Sigmoid colon (tissue), 7 donors: ENCODE measurements at places on chromosomes 11 and 22. TPM values are rescaled to one million over a fixed set of nuclear protein-coding genes. Genes with fewer than 3 reads are reported as not detected.

DNA sequence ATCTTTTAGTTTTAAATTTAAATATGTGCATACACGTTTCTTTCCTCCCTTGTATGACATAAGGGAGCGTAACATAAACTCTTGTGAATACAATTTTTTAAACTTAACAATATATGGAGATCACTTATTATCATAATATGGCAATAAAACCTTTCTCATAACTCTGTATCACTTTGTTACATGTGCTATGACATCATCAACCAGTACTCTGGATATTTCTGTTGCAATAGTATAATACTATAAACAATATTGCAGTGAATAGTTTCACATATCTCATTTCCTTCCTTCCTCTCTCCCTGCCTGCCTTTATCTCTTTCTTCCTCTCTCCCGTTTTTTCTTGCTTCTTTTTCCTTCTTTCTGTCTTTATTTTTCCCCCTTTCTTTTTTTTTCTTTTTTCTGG lies 1278.0 kb upstream of the CNTN5 start:
- DNase-seq: no peak

RASL10A gene
- polyA plus RNA-seq: not detected

GRK3 gene
- polyA plus RNA-seq: 7.2 TPM

LRRC51 gene
- polyA plus RNA-seq: 10.8 TPM

DNA sequence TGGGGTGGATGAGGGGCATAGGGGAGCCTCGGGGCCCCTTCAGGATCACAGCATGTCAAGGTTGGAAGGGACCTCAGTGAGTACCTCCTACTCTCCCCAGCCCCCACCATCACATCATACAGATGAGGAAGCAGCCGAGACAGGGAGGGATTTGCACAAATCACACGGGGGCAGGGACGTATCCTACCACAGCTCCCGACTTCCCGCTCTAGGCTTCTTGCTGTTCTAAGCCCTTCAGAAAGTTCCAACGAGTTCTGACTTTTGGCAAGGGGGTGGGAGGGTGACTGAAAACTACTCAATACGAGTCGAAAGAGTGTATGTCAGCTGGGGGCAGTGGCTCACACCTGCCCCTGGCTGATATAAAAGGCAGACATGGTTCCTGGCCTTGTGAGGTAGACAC lies 4.7 kb upstream of the RAD9A start:
- no peak for DNase-seq

DNA sequence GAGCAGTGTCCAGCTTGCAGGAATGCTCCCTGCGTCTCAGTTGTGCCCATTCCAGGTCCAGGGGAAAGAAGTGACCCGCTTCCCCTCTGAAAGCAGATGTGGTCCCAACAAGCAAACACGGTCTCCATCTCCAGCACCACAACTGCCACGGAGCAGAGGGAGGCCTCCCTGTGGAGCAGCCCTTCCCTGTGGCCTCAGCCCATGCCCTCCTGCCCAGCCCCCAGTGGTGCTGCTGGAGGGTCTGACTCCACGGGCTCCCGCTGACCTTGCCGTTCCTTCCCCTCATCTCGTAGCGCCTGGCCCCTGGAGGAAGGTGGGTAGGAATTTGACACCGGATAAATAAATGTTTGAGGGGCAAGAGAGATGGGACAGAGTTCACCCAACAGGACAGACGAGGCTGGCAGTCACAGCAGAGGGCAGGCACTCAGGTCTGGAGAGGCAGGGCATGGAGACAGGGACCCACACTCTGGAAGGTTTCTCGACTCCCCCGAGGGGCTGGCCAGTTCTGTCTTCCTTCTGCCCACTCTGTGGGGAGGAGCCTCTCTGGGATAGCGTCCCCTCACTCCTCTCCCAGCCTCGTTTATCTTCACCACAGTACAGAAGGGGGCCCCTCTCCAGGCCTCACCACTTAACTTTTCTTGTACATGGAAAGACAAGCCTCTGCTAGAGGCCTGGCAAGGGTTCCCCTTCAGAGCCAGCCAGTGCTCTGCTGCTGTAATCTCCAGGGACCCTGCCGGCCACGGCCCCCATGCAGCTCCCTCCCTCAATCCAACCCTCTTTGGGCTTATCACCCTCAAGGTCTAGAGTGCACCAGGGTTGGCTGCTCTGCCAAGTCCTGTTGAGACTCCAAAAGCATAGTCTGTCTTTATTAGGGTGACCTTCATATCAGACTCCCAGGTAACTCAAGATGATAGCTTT lies 7.5 kb upstream of the ST3GAL4 start:
- DNase-seq: no peak

DNA sequence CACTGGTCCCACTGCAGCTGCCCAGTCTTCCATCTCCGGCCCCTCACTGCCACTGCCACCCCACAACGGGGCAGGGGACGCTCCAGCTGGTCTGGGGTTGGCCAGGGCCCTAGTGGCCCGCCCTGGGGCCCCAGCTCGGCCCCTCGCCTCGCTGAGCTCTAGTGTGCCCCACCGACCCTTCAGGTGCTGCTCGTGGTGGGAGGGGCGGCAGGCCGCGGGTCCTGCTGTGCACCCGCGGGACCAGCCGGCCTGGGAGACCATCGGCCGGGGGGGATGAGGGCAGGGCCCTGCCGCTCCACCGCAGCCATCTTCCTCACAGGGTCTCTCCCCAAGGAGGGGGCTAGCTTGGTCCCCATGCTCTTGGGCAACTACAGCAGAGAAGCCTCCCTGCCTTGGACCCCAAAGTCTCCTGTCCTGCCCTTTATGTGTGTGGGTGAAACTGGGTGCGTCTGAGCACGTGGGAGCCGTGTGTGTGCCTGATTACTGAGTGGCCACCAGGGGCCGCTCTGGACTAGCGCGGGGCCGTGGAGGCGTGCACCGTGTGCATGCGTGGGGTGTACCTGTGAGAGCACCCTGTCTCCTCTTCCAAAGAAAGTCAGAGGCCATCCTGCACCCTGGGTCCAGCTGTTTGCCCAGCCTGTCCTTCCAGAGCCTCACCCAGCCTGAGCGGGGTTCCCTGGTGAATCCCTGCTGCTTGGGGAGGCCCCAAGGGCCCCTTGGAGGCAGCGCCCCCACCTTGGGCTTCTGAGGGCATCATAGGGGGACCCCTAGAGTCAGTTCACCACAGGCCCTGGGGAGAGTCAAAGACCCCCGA lies 6.0 kb upstream of the ACR start:
- no peak for DNase-seq

- DNase-seq: no peak
Measured at GRCh38 chr11:116773203-116774097, 663 bp upstream of the BUD13 start.

- DNase-seq: no peak
Measured at GRCh38 chr11:128194216-128194615, 393.1 kb downstream of the ETS1 start.
